ENCODE measurements at places on chromosomes 13 and 19.
A peak's percentile ranks its signal among the peaks of the same experiment; 100 is the strongest.

DNA sequence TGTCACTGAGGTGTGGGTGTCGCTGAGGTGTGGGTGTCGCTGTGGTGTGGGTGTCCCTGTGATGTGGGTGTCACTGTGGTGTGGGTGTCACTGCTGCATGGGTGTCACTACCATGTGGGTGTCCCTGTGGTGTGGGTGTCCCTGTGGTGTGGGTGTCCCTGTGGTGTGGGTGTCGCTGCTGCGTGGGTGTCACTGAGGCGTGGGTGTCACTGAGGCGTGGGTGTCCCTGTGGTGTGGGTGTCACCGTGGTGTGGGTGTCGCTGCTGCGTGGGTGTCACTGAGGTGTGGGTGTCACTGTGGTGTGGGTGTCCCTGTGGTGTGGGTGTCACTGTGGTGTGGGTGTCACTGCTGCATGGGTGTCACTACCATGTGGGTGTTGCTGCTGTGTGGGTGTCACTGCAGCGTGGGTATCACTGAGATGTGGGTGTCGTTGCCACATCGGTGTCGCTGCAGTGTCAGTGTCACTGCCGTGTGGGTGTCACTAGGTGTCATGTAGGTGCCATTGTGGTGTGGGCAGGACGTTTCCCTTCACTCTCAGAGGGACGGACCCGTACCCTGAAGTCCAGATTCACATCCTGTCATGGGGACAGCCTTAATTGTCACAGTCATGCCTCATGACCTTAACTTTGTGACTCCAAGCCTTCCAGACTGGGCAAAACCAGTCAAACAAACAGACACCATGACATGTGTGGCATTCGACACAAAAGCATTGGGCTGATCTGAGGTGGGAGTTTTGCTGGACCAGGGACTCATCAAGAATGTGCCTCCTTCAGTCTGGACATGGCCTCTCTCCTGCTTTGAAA, 12.7 kb upstream of the GAS6 start:
- no peak for DNase-seq

DNA sequence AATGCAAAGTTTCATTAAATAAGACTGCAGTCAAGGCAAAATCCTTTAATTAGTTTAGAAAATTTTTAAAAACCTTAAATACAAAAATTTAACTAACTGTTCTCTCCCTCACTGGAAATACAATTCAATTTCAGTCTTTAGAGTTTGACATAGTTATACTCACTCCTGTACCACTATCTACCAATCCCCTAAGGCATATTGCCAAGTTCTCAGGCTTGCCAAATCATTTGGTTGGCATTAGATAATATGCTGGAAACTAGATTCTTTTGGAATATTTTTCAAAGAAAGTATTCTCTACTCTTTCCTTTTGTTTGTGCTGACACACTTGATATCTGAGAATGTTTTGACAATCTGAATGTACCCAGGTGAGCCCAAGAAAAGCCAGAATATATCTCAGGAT, 77.2 kb downstream of the TSC22D1 start:
- peak; percentile 36 for DNase-seq

- DNase-seq, result no peak
These were observed 13.1 kb upstream of the HIF3A start for GRCh38 chr19:46283771-46284170.

GRCh38 chr19:8552810-8553209, 24.4 kb downstream of the MYO1F start:
- peak; percentile 37 for DNase-seq

GRCh38 chr13:24202215-24202614, 41.7 kb downstream of the SPATA13 start:
- no peak for DNase-seq

- DNase-seq, result no peak
These were observed 340.9 kb upstream of the SGCG start for GRCh38 chr13:22839603-22840530.

DNA sequence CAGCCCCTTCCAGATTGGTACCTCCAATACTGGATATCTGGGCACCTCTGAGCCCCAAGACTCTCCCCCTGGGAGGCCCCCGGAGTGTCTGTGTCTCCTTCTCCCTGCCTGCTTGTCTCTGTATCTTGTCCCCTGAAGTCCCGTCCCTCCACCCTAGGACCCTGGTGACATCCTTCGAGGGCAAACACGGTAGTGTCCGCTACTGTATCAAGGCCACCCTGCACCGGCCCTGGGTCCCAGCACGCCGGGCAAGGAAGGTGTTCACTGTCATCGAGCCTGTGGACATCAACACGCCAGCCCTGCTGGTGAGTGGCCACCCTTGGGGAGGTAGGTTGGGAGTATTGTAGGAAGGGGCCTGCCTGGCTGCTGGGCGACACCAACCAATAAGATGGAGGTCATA, 844 bp downstream of the ARRDC2 start:
- no peak for DNase-seq

GRCh38 chr13:99686157-99686572, 184.9 kb downstream of the TM9SF2 start:
- peak; percentile 11 for DNase-seq

GRCh38 chr13:97468331-97468730, 34.4 kb downstream of the RAP2A start:
- DNase-seq, result no peak

GRCh38 chr19:43534305-43534815, 1.4 kb downstream of the ZNF575 start:
- no peak for DNase-seq

GRCh38 chr19:17751103-17751911, at the start of gene FCHO1:
FCHO1 (plus strand) TSS chr19:17751477; CDS start chr19:17755165, 3,688 bp downstream.
- no peak for DNase-seq

GRCh38 chr19:48004236-48004635, 9.8 kb downstream of the ELSPBP1 start:
- DNase-seq, result no peak

GRCh38 chr19:55674459-55674840, 576 bp upstream of the EPN1 start:
- DNase-seq, result no peak

DNA sequence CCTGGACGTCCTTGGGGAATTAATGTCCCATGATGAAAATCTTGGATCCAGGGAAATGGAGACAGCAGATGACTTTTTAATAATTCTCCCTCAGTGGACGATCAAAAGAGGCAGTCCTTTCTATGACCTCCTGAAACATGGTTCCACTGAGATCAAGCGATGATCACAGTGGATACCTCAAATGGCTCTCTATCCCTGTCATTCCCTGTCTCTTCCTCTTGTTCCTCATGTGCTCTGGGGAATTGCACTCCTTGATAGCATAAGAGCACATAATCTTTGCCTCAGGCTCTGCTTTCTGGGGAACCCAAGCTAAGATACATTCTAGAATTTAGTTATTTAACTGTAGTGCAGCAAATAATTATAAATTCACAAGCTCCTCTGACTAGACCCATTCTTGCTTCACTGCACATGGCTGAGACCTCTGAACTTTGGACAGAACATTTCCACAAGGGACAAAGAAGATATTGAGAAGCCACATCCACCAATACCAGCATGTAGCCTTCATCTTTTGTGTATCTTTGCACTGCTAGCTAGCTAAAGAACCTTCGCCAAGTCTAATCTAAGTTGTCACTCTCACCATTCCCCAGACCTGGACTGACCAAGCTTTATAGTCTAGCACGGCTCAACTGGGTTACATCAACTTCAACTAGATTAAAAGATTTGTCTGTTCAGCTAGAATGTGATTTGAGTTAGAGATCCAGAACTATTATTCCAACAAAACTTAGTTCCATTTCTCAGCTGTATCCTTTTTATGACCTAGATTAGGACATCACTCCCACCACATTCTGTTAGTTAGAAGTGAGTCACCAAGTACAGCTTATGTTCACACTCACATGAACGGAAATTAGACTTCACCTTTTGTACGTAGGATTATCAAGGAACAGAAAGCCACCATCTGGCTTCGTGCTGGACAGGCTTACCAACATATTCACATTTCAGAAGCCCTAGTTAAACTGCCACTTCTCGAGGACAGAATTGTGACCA, 142.7 kb downstream of the SUCLA2 start:
- DNase-seq, result peak; percentile 88
